ENCODE measurements at places on chromosomes 5 and 9. TPM values are rescaled to one million over a fixed set of nuclear protein-coding genes. Genes with fewer than 3 reads are reported as not detected.

Gene B4GALT1
- total RNA-seq, result 38.2 TPM

- H3K4me3 ChIP-seq, result no peak overlapping the region
- DNase-seq, result no peak
- H3K36me3 ChIP-seq, result no peaks in the 10 kb centered on the region
- no peaks in the 10 kb centered on the region for H3K27me3 ChIP-seq
- H3K4me1 ChIP-seq, result no peaks in the 10 kb centered on the region
These were observed 121.1 kb downstream of the BOD1 start for GRCh38 chr5:173495225-173495904.

GRCh38 chr5:172858990-172859811, 25.1 kb downstream of the ERGIC1 start:
- peaks cover 45% of the 10 kb centered on the region for H3K4me1 ChIP-seq
- H3K36me3 ChIP-seq, result no peaks in the 10 kb centered on the region
- no peak overlapping the region for H3K4me3 ChIP-seq
- H3K27ac ChIP-seq, result peak overlapping the region; percentile 86

DNA sequence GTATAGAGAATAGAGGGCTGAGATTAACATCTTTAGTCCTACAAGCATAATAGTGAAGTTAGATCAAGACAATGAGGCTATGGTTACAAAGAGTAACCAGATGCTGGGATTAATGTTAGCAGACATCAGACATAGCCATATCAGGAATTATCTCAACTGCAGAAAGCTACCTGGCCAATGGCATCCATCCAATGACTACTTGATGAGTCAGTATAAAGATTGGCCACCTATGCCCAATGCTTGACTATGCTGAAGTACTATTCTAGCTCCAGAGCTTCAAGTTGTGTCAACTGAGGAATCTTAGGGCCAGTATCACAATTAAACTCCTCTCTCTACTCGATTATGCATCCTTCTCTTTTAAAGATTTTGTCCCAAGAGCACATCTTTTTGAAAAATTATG, 541.4 kb downstream of the PRELID2 start:
- H3K36me3 ChIP-seq, result no peaks in the 10 kb centered on the region
- DNase-seq, result no peak
- no peaks in the 10 kb centered on the region for H3K27me3 ChIP-seq
- H3K27ac ChIP-seq, result no peak overlapping the region

GRCh38 chr5:157387683-157388093, 72.3 kb upstream of the NIPAL4 start:
- DNase-seq, result peak; percentile 59
- no peaks in the 10 kb centered on the region for H3K36me3 ChIP-seq
- H3K4me3 ChIP-seq, result no peak overlapping the region

DNA sequence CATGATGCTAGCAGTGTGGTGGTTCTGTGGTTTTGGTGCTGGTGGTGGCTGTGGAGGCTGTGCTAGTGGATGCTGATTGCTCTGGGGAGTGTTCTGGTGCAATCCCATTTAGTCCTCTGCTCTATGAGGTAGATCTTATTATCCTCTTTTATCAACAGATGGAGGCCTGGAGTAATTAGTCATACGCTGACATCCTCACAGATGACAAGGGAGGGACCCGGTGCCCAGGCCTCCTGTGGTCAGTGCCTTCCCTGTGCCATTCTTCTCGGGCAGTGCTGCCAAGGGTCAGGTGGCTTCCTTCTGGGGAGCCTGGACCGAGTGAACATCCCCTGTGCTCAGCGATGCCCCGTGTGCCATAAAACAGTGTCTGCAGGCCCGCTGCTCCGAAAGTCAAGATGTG, 74.5 kb downstream of the COL5A1 start:
- H3K27me3 ChIP-seq, result no peaks in the 10 kb centered on the region
- no peaks in the 10 kb centered on the region for H3K36me3 ChIP-seq
- no peak overlapping the region for H3K27ac ChIP-seq
- H3K4me3 ChIP-seq, result no peak overlapping the region
- no peaks in the 10 kb centered on the region for H3K4me1 ChIP-seq

- no peak overlapping the region for H3K4me3 ChIP-seq
- no peak for DNase-seq
These were observed 226.8 kb downstream of the CETN3 start for GRCh38 chr5:90182726-90183125.

GRCh38 chr9:100739666-100740065, 161.8 kb downstream of the CAVIN4 start:
- no peaks in the 10 kb centered on the region for H3K27me3 ChIP-seq
- H3K4me3 ChIP-seq, result no peak overlapping the region
- no peak overlapping the region for H3K27ac ChIP-seq

DNA sequence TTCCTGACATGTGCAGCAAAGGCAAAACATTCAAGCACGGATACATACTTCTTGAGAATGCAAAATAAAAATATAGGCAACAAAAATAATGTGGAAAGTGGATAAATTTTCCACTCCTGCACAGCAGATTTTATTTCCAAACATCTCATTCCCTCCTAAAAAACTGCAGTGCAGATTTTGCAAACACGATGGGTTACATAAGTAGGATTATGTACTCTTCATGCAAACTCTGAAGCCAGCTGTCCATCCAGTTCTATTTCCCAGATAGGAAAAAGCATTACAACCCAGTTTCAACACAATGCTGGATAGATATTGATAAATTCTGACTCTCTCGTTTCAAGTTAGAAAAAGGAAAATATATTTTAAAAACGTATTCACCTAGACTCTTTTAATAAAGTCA, 52.7 kb upstream of the CCNG1 start:
- H3K27ac ChIP-seq, result no peak overlapping the region
- H3K27me3 ChIP-seq, result no peaks in the 10 kb centered on the region
- no peaks in the 10 kb centered on the region for H3K36me3 ChIP-seq
- H3K4me1 ChIP-seq, result no peaks in the 10 kb centered on the region

DNA sequence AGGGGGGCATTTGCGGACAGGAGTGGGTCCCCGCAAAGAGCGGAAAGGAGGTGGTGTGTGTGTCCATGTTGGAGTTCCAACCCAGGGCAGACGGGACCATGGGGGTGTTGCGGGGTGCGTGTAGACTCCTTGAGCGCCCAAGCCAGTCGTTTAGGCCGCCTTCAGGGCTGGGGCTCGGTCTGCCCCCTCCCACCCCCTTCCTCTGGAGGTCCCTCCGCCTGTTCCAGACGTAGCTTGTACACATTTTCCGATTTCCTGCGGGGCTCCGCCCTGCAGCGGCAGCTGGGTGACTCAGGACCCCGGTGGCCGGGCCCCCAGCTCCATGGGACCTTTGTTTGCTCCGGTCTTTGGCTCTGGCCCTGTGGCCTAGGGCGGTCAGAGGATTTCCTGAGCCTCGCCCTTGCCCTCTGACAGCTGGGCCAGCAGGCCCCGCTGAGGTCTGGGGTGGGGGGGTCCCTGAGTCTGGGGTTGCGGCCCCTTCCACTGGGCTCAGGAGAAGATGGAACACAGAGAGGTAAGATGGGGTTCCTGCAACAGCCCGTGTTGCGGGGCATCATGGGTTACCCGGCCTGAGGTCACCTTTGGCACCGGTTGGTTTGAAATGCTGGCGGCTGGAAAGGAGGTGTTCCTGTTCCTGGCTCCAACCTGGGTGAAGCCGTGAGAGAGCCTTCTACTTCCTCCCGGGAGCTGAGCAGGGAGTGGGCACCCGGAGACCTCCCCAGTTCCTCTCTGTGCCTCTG, 1.5 kb downstream of the PKN3 start:
- peak overlapping the region; percentile 49 for H3K4me3 ChIP-seq
- no peaks in the 10 kb centered on the region for H3K36me3 ChIP-seq
- DNase-seq, result peak; percentile 37
- peak overlapping the region; percentile 89 for H3K27ac ChIP-seq
- no peaks in the 10 kb centered on the region for H3K27me3 ChIP-seq
- H3K4me1 ChIP-seq, result no peaks in the 10 kb centered on the region

DNA sequence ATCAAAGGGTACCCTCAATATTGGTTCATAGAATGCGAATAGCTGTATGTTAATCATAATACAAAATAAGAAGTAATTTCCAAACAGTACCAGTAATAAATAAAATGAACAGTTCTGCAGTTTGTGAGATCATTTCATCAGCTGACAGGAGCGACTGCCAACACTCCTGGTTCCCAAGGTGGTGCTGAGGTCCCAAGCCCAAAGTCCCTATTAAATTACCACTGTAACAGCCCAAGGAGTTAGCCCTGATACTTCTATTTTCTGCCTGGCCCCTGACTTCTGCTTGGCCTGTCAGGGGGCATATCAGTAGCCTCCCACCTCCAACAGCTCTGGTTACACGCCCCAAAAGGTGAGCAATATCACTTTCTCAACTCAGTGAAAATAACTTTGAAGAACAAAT, 47.1 kb downstream of the ANKH start:
- no peak overlapping the region for H3K27ac ChIP-seq
- no peaks in the 10 kb centered on the region for H3K27me3 ChIP-seq
- no peaks in the 10 kb centered on the region for H3K36me3 ChIP-seq
- no peak overlapping the region for H3K4me3 ChIP-seq
- DNase-seq, result no peak

DNA sequence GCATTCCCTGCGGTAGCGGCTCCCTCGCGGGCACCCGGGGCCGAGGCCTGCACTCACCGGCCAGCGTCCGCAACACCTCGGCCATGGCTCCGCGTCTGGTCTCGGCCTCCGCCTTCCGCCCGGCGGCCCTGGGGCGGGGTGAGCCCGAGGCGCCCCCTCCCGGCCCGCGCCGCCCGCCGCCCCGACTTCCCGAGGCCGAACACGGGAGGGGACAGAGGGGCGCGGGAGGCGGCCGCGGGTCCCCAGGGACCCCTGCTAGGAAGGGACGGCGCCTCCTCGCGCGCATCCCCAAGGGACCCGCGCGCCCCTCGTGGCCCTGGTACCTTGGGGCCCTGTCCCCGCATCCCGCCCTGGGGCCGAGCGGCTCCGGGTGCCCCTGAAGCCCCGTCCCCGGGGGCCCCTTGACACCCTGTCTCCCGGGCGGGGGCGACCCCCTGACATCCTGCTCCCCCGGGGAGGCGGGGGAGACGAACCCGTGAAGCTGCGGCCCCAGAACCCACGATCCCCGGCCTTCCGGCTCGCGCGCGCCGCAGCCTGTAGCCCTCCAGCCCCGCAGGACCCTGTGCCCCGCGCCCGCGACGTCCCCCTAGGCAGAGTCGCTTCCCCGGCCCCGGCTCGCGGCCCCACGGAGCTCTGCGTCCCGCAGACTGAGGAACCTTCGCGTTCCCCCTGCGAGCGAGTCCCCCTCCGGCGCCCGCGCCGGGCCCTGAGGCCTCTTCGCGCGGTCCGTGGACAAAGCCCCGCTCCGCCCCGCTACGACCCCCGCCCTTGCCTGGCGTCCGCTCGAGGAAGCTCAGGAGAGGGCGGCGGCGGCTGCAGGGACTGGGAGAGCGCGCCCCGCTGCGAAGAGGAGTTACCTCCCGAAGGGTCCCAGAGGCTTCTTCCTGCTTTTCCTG, at the start of gene ABO:
TSS of gene ABO (minus strand) at position 97 of the 896 bp plus-strand sequence.
- H3K27me3 ChIP-seq, result no peaks in the 10 kb centered on the region
- H3K4me1 ChIP-seq, result no peaks in the 10 kb centered on the region
- H3K36me3 ChIP-seq, result no peaks in the 10 kb centered on the region
- peak within 1 kb of the TSS; percentile 67 for H3K27ac ChIP-seq
- DNase-seq, result no peak

- H3K4me1 ChIP-seq, result peaks cover 5% of the 10 kb centered on the region
- no peaks in the 10 kb centered on the region for H3K27me3 ChIP-seq
- no peak for DNase-seq
- H3K27ac ChIP-seq, result no peak overlapping the region
- no peaks in the 10 kb centered on the region for H3K36me3 ChIP-seq
- no peak overlapping the region for H3K4me3 ChIP-seq
These were observed 1.3 kb downstream of the TERT start for GRCh38 chr5:1293416-1294205.

DNA sequence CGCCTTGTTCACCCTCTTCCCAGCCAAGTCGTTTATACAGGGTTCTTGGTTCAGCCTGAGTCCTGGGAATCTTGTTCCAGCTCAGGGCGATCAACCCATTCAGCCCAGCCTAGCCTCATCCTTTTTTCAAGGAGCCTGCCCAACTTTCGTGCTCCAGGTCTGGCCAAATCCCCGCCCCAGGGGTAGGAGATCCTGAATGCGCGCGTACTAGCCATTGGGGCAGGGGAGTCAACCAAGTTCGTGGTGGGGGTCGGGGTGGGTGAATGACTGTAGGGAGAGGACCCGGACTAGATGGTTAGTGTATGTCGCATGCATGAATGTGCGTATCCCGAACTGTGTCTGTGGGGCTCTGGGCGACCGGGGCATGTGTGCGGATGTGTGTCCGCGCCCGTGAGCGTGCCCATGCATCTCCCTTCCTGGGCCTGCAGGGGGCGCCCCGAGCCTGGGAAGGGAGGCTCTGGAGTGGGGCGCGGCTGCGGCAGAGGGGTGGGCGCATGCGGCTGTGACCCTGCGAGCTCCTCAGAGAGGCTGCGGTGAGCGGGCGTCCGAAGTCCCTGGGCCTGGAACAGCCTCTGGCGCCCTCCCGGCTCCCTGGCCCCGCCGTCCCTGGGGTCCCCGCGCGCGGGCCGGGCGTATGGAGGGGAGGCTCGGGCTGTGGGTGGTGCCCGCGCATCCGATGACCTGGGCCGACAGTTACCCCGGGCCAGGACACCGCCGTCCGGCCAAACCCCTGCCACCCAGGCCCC, 8.7 kb downstream of the CCL21 start:
- no peaks in the 10 kb centered on the region for H3K4me1 ChIP-seq
- DNase-seq, result peak; percentile 76
- H3K27me3 ChIP-seq, result no peaks in the 10 kb centered on the region
- H3K27ac ChIP-seq, result peak overlapping the region; percentile 78
- peak overlapping the region; percentile 68 for H3K4me3 ChIP-seq
